ENCODE measurements at places on chromosomes 7 and 10.

GRCh38 chr10:85557077-85557476 is 809.5 kb downstream of the GRID1 start:
- no peak for DNase-seq

DNA sequence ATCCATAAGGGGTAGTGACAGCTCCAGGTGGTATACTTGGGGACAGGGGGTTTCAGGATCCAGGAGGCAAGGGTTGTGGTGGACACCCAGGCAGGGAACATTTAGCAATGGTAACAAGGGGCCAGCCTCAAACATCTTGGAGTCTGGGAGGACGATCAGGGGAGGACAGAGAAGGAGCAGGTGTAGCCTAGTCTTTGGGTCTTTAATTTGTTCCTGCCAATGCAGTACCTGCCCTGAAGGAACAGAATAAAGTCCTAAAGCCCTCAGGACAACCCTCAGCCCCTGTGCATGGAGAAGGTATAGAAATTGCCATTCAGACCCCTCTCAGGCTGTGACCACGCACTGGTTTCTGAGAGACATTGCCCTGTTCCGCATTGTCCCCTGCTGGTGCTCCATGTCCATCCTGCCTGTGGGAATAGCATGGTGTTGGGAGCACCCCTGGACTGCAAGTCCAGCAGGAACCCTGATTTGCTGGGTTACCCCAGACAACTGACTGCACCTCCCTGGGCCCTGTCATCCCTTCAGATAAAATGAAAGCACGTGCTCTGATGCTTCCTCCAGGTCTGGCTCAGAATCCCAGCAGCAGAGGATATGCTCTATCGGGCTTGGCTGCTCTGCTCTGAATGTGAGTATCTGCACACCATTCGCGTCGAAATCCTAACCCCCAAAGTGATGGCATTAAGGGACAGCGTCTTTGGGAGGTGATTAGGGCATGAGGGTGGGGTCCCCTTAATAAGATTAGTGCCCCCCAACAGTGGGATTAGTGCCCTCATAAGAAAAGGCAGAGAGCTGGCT is 24.2 kb downstream of the DDC start:
- no peak for DNase-seq

DNA sequence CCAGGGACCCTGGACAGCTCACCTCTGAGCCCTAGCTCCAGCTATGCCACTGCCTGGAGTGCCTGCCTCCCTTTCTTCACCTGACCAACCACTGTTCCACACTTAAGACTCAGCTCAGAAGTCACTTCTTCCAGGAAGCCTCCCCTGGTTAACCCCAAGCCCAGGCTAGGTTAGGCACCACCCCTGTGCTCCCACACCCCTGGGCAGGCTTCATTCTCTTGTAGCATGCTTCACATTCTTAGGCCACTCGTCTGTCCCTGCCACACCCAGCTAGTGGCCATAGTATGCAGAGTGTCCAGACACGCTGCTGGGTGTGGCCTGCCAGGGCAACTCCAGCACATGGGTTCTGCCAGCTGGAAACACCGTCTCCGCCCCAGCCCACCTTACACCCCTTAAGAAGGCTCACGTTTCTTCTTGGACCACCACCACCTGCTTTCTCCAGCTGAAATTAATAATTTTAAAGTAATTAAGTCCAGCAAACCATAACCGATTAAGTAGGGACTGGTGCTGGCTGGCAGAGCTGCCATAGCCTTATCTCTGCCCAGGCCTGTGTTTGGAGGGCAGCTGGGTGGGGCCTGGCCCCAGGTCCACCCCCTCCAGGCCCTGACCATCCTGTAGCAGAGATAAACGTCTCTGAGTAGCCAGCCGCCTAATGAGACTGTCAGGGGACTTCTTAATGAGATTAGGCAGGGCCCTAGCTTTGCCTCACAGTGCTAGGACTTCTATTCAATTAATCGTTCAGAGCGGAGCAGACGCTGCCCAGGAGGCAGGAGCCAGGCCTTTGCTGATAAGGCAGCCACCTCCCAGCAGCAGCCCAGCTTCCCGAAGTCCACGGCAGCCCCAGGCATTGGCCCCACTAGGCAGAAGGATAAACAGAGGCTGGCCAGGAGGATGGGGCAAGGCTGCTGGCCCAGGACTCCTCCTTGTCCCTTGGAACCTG is 20.5 kb downstream of the GRID1 start:
- no peak for DNase-seq

- peak; percentile 81 for DNase-seq
These were observed 14.0 kb downstream of the ADAM8 start for GRCh38 chr10:133262696-133263095.

GRCh38 chr10:24891823-24892222 is 60.6 kb downstream of the PRTFDC1 start:
- DNase-seq: peak; percentile 51

GRCh38 chr7:36984710-36985312 is 260.5 kb upstream of the AOAH start:
- peak; percentile 70 for DNase-seq

DNA sequence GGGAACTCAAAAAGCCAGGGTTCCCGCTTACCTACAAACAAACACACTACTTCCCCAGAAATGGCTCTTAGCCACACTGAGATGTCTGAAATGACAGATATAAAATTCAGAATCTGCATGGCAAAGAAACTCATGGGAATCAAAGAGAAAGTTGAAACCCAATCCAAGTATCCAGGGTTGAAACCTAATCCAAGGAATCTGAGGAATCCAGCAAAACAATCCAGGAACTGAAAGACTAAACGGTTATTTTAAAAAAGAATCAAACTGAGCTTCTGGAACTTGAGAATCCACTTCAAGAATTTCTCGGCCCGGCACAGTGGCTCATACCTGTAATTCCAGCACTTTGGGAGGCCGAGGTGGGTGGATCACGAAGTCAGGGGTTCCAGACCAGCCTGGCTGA is 568.8 kb downstream of the POM121L12 start:
- DNase-seq: no peak

- DNase-seq: no peak
These were observed 23.8 kb downstream of the TMEM196 start for GRCh38 chr7:19749658-19750057.

- DNase-seq: no peak
These were observed 148.7 kb downstream of the ZMYND11 start for GRCh38 chr10:283916-284356.

DNA sequence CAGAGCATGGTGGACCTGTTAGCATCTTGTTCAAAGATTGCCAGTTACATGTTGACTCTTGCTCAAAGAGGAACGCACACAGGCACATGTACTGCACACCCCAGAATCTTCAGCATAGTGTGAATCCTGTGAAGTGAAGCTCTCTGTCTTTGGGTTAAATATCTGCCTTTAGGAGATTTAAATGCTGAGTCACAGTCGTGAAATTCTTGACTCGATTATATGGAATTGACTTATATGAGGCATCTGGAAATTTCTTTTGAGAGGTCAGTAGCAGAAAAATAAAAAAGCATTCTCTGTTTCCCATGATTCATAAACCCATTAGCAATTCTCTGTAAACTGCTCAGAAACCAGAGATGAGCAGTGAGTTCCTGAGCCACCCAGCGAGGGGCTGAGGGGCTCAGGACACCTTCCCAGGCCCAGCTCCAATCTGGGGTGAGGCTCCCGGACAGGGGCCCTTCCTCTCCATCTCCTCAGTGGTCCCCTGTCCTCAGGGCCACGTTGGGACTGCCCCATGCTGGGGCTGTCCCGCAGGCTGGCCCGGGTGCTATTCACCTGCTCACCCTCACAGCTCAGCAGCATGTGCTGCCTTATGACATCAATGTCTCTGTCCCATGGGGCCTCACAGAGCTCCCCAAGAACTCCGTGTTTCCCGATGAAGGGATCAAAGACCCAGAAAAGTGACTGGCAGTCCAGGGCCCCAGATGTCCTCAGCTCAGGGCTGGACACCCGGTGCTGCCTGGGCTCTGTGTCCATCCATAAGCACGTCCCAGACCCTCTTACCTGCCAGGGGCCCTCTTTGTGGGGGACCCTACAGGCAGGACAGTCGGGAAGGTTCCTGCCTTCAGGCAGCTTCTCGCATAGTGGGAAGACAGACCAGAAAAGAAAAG is 50.0 kb upstream of the INSIG1 start:
- no peak for DNase-seq

DNA sequence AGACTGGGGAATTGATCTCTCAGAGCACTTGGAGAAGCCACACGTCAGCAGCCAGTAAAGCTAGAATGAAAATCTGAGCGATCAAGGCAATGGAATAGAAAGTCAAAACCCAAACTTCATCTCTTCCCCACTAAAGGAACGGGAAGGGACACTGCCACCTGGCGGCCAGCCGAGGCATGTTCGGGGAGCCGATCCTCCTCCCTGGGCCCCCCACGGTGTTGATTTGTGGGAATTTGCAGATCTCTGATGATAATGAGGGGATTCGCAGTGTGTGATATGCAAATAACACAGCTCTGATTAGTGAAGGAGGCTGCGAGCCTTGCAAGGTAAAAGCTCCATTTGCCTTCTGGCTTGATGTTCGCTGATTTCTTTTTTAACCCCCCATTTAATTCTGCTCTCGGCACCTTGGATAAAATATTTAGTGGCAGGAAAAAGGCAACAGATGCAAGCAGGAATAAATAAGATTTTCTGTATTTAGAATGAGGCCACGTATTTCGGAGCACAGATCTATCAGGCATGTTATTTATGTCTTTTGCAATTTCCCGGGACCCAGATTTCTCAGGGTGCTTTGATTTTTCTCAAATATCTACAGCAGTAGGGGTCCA is 258.6 kb downstream of the PAXIP1 start:
- no peak for DNase-seq
